ENCODE measurements at places on chromosomes 3 and 15. TPM values are rescaled to one million over a fixed set of nuclear protein-coding genes. Genes with fewer than 3 reads are reported as not detected.

The GCSAM gene
- polyA plus RNA-seq: 3.7 TPM

The FAM107A gene
- 1.3 TPM for polyA plus RNA-seq

The PYGO1 gene
- 5.0 TPM for polyA plus RNA-seq

The TMEM158 gene
- polyA plus RNA-seq: 2.1 TPM

The SLC12A8 gene
- 21.6 TPM for polyA plus RNA-seq

The ARL8B gene
- 68.0 TPM for polyA plus RNA-seq

The PRR20G gene
- polyA plus RNA-seq: not detected

GRCh38 chr3:94561094-94561493 is 498.2 kb downstream of the NSUN3 start:
- H3K4me3 ChIP-seq: no peak overlapping the region
- no peaks in the 10 kb centered on the region for H3K27me3 ChIP-seq
- no peak for DNase-seq
- H3K4me1 ChIP-seq: no peaks in the 10 kb centered on the region

DNA sequence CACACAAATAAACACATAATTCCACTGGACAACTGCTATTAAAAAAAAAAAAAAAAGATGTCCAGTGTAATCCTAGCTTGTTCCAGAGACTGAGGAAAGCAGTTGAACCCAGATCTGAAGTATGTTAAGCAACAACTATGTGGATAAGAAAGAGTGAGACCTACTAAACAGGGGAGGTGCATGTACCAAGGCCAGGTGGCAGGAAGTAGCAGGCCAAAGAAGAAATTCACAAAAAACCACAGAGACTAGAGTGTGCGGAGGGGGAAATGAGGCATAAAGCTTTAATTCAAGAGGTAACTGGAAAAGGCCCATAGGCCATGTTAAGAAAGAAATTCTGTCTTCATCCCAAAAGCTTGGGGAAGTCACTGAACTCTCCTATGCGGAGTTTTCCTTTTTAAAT is 490.0 kb downstream of the NAALADL2 start:
- H3K27ac ChIP-seq: no peak overlapping the region
- no peak overlapping the region for H3K4me3 ChIP-seq
- no peaks in the 10 kb centered on the region for H3K27me3 ChIP-seq
- no peak for DNase-seq

GRCh38 chr15:83922649-83923294 is 268.8 kb downstream of the ADAMTSL3 start:
- DNase-seq: no peak
- no peak overlapping the region for H3K4me3 ChIP-seq
- no peaks in the 10 kb centered on the region for H3K4me1 ChIP-seq
- H3K27ac ChIP-seq: no peak overlapping the region
- no peaks in the 10 kb centered on the region for H3K36me3 ChIP-seq

DNA sequence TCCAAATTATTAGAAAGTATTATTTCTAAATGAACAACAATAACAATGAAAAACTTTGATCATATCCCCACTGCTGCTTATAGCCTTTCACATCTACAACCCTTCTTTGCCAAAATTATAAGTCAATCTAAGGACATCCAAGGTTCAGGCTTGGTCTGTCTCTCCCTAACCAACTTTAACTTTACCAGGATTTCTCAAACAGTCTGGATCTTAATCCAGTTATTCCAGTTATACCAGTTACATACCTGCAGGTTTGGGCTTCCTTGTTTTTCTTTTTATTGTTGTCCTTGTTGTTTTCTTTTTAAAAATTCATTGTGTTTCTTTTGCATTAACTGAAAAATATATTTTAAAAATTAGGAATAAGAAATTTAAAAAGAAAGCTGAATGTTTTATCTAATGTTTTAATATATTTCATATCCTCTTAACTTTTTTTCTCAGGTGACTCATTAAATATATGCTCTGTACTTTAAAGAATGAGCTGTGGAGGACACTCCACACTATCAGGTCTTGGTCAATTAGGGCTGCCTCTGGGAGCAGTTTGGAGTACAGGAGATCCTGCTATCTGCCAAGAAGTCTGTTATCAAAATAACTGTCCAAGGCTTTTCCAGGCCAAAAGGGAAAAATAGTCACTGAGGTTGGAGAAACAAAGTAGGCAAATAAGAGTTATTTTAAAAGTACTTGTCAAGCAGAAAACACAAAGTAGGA is 421.4 kb downstream of the EPHA6 start:
- no peaks in the 10 kb centered on the region for H3K4me1 ChIP-seq
- no peak for DNase-seq
- H3K36me3 ChIP-seq: no peaks in the 10 kb centered on the region
- H3K4me3 ChIP-seq: no peak overlapping the region
- no peaks in the 10 kb centered on the region for H3K27me3 ChIP-seq

DNA sequence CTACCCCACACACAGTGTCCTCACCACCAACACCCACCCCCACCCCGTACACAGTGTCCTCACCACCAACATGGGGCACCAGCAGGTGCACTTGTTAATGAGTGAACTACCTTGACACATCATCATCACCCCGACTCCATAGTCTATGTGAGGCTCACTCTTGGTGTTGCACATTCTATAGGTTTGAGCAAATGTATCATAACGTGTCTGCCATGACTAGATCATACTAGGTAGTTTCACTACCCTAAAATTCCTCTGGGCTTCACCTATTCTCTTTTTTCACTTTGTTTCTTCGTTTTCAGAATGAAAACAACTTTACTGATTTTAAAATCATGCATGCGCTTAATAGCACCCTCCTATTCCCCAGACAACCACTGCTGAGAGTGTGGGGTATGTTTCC is 102.6 kb upstream of the SLC6A6 start:
- peaks cover 64% of the 10 kb centered on the region for H3K4me1 ChIP-seq
- no peak overlapping the region for H3K27ac ChIP-seq
- H3K36me3 ChIP-seq: no peaks in the 10 kb centered on the region
- peak; percentile 29 for DNase-seq
- no peaks in the 10 kb centered on the region for H3K27me3 ChIP-seq

DNA sequence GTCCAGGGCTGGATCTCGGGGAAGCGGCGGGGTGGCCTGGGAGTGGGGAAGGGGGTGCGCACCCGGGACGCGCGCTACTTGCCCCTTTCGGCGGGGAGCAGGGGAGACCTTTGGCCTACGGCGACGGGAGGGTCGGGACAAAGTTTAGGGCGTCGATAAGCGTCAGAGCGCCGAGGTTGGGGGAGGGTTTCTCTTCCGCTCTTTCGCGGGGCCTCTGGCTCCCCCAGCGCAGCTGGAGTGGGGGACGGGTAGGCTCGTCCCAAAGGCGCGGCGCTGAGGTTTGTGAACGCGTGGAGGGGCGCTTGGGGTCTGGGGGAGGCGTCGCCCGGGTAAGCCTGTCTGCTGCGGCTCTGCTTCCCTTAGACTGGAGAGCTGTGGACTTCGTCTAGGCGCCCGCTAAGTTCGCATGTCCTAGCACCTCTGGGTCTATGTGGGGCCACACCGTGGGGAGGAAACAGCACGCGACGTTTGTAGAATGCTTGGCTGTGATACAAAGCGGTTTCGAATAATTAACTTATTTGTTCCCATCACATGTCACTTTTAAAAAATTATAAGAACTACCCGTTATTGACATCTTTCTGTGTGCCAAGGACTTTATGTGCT is 527 bp downstream of the B2M start:
- H3K4me3 ChIP-seq: peak overlapping the region; percentile 95
- peak; percentile 87 for DNase-seq
- H3K4me1 ChIP-seq: peaks cover 22% of the 10 kb centered on the region

GRCh38 chr15:70348581-70349344 is 251.0 kb upstream of the TLE3 start:
- H3K27me3 ChIP-seq: peaks cover under 1% of the 10 kb centered on the region
- H3K4me1 ChIP-seq: no peaks in the 10 kb centered on the region
- no peaks in the 10 kb centered on the region for H3K36me3 ChIP-seq

DNA sequence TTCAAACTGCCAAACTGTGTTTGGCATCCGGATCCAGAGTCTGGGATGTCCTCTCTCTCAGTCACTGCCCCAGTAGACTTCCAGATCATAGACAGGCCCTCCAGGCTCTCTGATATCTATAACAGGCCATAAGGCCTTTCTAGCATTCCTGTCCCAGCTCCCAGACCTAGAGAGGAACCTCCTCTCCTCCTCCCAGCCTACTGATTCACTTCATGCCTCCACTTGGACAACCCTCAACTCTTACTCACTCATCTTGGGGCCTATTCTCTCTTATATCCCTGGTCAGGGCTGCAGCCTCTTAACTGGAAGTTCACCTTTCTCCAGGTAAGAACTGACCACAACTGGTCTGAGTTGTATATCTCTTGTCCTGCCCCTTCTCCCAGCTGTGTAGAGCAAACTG is 253.7 kb upstream of the TRIM42 start:
- DNase-seq: no peak
- no peak overlapping the region for H3K4me3 ChIP-seq
- H3K27me3 ChIP-seq: peaks cover 2% of the 10 kb centered on the region
- no peak overlapping the region for H3K27ac ChIP-seq
- no peaks in the 10 kb centered on the region for H3K4me1 ChIP-seq

DNA sequence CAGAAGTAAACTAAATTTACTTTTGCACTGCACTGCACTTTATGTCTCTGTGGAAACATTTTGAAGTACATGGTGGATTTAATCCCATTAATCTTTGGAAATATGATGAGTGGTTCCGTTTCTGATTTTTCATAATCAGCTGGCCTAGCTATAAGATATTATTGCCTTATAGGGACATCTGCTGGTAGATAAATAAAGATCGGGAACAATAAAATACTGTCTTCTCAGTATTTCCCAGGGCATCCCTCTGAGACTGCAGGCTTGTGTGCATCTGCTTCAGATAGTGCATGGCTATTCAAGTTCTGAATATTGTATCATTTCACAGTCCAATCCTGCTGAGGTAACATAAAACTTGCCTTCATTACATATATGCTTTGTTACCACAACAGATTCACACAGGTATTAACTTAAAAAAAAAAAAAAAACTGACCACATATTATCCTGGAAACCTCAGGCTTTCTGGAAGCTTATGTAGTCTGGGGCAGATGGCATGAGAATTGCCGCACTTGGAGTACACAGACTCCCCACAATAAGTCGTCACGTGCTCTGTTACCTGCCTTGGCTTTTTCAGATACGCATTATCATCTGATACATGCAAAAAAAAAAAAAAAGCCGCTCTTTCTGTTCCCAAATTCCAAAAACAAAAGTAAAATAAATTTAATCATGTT is 330.8 kb upstream of the AGTR1 start:
- H3K36me3 ChIP-seq: no peaks in the 10 kb centered on the region
- DNase-seq: no peak
- H3K27me3 ChIP-seq: no peaks in the 10 kb centered on the region
- no peak overlapping the region for H3K27ac ChIP-seq
- no peak overlapping the region for H3K4me3 ChIP-seq
- H3K4me1 ChIP-seq: no peaks in the 10 kb centered on the region

- no peak overlapping the region for H3K4me3 ChIP-seq
- no peaks in the 10 kb centered on the region for H3K4me1 ChIP-seq
- H3K36me3 ChIP-seq: no peaks in the 10 kb centered on the region
- H3K27me3 ChIP-seq: no peaks in the 10 kb centered on the region
- no peak overlapping the region for H3K27ac ChIP-seq
- no peak for DNase-seq
Measured at GRCh38 chr3:149621218-149622005, 36.4 kb downstream of the WWTR1 start.

GRCh38 chr3:126361211-126361610 is 4.0 kb upstream of the KLF15 start:
- DNase-seq: no peak
- H3K27me3 ChIP-seq: peaks cover 48% of the 10 kb centered on the region
- no peaks in the 10 kb centered on the region for H3K36me3 ChIP-seq
- H3K4me1 ChIP-seq: peaks cover 11% of the 10 kb centered on the region
- no peak overlapping the region for H3K27ac ChIP-seq

- peaks cover 37% of the 10 kb centered on the region for H3K4me1 ChIP-seq
- no peak for DNase-seq
- H3K27ac ChIP-seq: peak overlapping the region; percentile 94
- H3K4me3 ChIP-seq: peak overlapping the region; percentile 83
- no peaks in the 10 kb centered on the region for H3K36me3 ChIP-seq
- no peaks in the 10 kb centered on the region for H3K27me3 ChIP-seq
Measured at GRCh38 chr3:38455639-38456430, 2.1 kb downstream of the ACVR2B start.

- H3K27me3 ChIP-seq: no peaks in the 10 kb centered on the region
- no peaks in the 10 kb centered on the region for H3K4me1 ChIP-seq
- no peak overlapping the region for H3K27ac ChIP-seq
- H3K36me3 ChIP-seq: no peaks in the 10 kb centered on the region
- no peak for DNase-seq
Measured at GRCh38 chr3:43413676-43414368, 127.5 kb downstream of the SNRK start.

DNA sequence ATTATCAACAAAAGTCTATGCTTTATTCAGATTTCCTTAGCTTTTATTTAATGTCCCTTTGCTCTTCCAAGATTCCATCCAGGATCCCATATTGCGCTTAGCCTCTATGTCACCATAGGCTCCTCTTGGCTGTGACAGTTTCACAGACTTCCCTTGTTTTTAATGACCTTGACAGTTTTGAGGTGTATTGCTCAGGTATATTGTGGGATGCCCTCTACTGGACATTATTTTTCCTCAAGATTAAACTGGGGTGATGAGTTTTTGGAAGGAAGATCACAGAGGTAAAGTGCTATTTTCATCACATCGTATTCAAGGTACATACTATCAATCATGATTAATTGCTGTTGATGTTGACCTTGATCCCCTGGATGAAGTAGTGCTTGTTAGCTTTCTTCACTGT is 99.1 kb upstream of the SMAD3 start:
- no peak overlapping the region for H3K4me3 ChIP-seq
- H3K27ac ChIP-seq: no peak overlapping the region
- H3K36me3 ChIP-seq: no peaks in the 10 kb centered on the region
- DNase-seq: no peak
- H3K4me1 ChIP-seq: no peaks in the 10 kb centered on the region

GRCh38 chr15:45612790-45613415 is 21.9 kb upstream of the SQOR start:
- no peaks in the 10 kb centered on the region for H3K4me1 ChIP-seq
- H3K36me3 ChIP-seq: peaks cover 2% of the 10 kb centered on the region
- DNase-seq: no peak

- no peak for DNase-seq
- no peak overlapping the region for H3K27ac ChIP-seq
- peaks cover 12% of the 10 kb centered on the region for H3K27me3 ChIP-seq
Measured at GRCh38 chr15:66057089-66057488, 187.8 kb downstream of the RAB11A start.

GRCh38 chr3:8520816-8521403 is 19.3 kb downstream of the LMCD1 start:
- no peak overlapping the region for H3K27ac ChIP-seq
- DNase-seq: no peak
- peaks cover 5% of the 10 kb centered on the region for H3K36me3 ChIP-seq
- H3K4me1 ChIP-seq: no peaks in the 10 kb centered on the region

DNA sequence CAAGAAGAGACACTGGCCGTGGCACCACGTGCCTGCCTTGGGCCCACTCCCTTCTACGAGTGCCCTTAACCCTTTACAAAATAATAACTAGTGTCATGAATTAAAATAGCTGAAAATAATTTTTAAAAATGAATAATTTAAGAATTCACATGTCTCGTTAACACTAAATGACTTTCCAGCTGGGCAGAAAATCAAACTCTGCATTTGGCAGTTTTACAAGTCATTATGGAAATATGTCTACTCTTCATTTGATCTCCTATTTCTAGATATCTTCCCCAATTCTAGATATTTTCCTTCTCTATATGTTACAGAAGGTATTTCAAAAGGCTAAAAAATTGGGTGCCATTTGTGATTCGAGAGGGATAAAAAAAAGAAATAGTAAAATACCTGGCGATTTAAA is 100.2 kb downstream of the RORA start:
- H3K4me1 ChIP-seq: no peaks in the 10 kb centered on the region
- DNase-seq: no peak
- H3K4me3 ChIP-seq: no peak overlapping the region
- H3K36me3 ChIP-seq: no peaks in the 10 kb centered on the region
- no peak overlapping the region for H3K27ac ChIP-seq
